ENCODE measurements at places on chromosomes 13 and 19.

- DNase-seq = no peak
Observed at GRCh38 chr19:1633269-1633826, 19.1 kb downstream of the TCF3 start.

GRCh38 chr13:26604784-26605545 is 47.5 kb downstream of the WASF3 start:
- no peak for DNase-seq

- DNase-seq = peak; percentile 13
Observed at GRCh38 chr19:50790922-50791467, 780 bp downstream of the ACP4 start.

DNA sequence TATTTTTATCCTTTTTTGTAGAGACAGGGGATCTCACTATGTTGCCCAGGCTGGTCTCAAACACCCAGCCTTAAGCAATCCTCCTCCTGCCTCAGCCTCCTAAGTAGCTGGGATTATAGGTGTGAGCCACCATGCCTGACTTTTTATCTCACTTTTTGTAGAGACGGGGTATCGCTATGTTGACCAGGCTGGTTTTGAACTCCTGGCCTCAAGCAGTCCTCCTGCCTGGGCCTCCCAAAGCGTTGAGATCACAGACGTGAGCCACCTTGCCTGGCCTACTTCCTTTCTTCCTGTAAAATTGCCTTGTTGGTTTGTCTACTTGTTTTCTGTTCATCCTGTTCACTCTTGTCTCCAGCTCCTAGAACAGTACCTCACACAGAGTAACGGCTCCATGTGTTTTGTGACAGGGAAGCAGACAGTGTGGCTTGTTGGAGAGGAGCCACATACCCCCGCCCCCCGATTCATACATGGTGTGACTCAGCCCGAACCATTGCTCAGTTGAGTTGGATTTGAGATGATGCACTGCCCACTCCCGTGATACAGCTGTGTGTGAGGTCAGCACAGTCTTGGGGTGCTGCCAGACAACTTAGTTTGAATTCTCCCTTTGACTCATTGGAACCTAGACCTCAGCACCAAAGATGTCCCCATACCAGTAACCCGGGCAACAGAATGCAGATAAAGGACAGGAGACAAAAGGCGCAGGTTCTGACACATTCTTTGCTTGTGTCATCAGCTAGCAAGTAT is 34.2 kb downstream of the GPR42 start:
- no peak for DNase-seq

- no peak for DNase-seq
Observed at GRCh38 chr13:59701261-59701660, 462.5 kb downstream of the DIAPH3 start.

- no peak for DNase-seq
Observed at GRCh38 chr19:16778796-16779411, 50.3 kb upstream of the SIN3B start.

DNA sequence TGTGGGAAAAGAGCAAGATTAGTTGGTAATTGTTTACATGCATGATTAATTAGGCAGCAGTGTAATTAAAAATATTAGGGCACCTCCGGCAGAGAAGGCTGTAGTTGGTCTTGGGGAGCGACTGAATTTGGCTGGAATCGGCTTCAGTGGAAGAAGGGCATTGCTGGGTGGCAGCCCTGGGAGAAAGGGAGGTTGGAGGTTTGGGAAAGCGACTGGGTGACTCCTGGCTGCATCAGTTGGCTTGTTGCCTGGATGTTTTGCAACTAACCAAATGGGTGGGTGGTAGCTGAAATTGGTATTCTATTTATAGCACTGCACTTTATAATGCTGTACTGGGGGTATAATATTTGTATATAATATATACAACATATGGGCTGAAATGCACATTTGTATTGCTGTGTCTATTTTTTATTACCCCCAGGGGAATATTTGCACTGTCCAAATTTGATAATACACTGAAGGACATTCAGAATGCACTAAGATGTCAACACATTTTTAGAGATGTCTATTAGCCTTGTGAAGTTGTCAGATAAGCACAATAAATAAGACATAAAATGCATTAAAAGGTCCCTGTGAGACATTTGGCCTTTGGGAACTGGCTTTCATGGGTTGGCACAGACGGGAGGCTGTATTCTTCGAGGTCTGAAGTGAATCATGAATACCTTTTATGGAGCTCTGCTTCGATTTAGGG is 1.7 kb downstream of the B3GLCT start:
- DNase-seq = peak; percentile 35

GRCh38 chr19:30046522-30046921 is 104.5 kb downstream of the URI1 start:
- no peak for DNase-seq

GRCh38 chr13:113506025-113506685 is 15.6 kb upstream of the DCUN1D2 start:
- no peak for DNase-seq

DNA sequence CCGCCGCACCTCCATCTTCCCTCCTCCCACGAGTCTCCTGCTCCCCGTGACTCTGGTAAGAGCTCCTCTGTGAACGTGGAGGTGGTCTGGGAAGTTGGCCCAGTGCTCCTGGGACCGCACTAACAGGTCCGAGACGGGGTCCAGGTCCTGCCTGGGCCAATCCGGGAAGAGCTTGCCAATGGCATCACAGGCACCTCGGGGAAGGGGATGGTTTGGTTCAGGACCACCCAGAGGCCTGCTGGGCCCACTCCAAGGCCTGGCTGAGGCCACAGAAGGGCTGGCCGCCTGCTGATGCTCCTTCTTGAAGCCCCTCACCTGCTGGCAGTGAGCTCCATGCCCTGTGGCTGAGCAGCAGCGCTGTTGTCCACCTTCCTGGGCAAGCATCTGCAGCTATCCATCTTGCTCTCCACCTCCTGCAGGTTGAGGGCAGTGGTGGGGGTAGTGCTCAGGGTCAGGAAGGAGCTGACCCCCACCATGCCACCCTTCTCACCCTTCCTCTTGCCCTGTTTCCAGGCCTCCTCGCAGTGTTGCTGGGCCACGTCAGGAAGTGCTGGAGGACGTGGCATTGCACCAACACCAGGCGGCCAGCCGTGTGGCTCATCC is 41.2 kb upstream of the TPM4 start:
- DNase-seq = no peak

GRCh38 chr19:51959791-51960190 is 26.8 kb downstream of the ZNF350 start:
- no peak for DNase-seq

GRCh38 chr13:27728271-27728670 is 64.0 kb upstream of the GSX1 start:
- DNase-seq = no peak

GRCh38 chr13:33918199-33918932 is 100.4 kb downstream of the RFC3 start:
- DNase-seq = peak; percentile 31

GRCh38 chr13:113953561-113953960 is 20.3 kb downstream of the C13orf46 start:
- DNase-seq = no peak

DNA sequence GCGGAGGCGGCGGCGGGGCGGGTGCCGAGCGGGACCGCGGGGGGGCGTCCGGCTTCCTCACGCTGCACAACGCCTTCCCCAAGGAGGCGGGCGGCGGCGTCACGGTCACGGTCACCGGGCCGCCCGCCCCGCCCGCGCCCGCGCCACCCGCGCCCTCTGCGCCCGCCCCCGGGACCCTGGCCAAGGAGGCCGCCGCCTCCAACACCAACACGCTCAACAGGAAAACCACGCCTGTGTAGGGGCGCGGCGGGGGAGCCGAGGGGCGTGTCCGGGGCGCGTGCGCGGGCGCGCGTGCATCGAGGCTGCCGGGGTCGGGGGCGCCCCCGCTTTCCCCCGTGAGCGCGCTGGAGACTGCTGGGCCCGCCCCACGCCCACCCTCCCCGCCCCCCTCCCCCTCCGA is 8.8 kb upstream of the CACNG6 start:
- DNase-seq = no peak

- DNase-seq = no peak
Observed at GRCh38 chr13:88068316-88068715, 397.1 kb downstream of the SLITRK5 start.

- no peak for DNase-seq
Observed at GRCh38 chr13:26112843-26113242, 61.0 kb upstream of the SHISA2 start.

DNA sequence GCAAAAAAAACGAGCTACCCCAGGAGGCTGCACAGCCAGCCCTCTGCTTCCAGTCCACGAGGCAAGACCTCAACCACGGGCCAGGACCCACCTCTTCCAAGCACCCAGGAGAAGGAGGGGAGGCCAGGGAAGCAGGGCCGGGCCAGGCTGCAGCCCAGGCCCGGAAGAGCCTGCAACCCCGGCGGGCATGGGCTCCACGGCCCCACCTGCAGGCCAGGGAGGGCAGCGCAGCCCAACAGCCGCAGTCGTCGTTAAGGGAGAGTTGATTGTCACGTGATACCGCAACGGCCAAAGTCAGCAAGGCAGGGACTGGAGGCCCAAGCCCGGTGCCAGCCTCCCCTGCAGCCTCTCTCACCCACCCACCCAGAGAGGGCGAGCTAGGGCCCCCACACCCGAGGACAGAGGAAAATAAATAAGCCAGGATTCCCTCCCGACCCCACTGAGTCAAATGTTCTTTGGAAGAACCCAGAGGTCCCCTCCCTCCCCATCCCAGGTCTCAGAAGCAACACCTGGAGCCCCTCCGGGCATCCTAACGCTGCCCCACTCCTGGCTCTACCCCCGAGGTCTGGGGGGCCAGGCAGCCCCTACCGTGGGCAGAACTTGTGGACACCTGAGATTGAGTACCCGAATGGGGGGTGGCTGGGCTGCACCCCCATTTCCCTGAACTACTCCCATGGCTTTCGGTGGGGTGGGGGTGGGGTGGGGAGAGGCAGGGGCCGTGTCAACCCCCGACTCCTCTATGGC is 5.2 kb upstream of the REXO1 start:
- peak; percentile 65 for DNase-seq

DNA sequence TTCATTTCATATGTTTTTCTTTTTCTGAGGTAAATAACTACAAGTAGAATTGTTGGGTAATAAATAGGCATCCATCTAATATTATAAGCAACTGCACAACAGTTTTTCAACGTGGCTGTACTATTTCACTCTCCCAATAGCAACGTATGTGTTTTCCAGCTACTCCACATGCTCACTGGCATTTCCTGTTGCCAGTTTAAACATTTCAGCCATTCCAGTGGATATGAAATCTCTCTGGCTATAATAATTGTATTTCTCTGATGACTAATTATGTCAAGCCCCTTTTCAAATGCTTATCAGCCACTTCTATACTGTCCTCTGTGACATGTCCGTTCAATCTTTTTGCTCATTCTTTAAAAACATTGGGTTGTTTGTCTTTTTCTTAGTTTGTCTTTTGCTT is 26.8 kb upstream of the ALOX5AP start:
- no peak for DNase-seq

- no peak for DNase-seq
Observed at GRCh38 chr13:23399347-23399746, 34.2 kb downstream of the SACS start.

GRCh38 chr13:43664700-43665191 is 122.0 kb downstream of the ENOX1 start:
- no peak for DNase-seq

DNA sequence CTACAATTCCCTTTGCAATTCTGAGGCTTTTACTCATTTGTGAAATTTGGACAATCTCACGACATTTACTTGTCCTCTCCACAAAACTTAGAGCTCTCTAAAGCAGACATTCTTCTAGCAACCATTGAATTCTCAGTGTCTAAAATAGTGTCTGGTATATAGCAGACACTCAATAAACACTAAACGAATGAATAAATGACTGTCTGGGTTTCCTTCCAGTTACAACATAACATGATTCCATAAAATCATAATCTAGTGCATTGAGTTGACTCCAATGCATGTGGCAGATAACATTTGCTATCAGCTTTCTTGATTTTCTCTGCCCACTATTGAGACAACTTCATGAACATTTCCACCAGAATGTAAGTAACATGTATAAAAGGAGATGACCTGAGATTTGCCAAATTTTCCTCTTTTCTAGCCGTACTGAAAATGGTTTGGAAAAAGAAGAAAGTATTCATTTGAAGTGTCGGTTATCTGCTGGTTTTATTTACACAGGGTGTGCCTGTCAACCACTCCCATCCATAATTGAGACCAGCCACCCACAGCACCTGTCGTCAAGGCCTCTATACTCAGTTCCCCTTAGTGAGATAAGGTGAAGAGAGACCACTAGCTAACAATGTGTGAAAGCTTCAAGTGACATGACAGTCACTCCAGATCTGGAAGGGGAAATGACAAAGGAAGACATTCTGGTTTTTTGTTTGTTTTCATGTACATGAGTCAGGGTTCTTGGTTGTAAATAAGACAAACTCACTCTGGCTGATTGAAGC is 4.8 kb upstream of the SERP2 start:
- no peak for DNase-seq

DNA sequence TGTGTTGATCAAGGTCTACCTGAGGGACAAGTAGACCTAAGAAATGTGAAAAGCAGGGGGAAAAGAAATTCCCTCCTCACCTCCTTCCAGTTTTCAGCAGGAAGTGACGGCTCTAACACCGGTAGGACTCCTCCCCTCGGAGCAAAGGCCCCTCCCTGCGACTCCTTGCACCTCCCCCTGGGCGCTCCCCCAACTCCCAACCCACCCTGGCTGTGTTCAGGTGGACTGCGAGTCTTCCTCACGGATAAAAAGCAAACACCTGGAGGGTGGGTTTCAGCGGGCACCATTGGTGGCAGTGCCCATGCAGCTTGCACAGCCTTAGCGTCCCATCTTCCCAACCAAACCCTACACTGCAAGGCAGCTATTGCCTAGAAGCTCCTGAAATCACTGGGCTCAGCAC is 124.5 kb downstream of the COL4A1 start:
- no peak for DNase-seq

- DNase-seq = no peak
Observed at GRCh38 chr19:42553292-42554045, 25.2 kb upstream of the CEACAM1 start.

- no peak for DNase-seq
Observed at GRCh38 chr19:42469311-42470235, 26.8 kb upstream of the CXCL17 start.

GRCh38 chr13:66745307-66745706 is 484.8 kb downstream of the PCDH9 start:
- no peak for DNase-seq

DNA sequence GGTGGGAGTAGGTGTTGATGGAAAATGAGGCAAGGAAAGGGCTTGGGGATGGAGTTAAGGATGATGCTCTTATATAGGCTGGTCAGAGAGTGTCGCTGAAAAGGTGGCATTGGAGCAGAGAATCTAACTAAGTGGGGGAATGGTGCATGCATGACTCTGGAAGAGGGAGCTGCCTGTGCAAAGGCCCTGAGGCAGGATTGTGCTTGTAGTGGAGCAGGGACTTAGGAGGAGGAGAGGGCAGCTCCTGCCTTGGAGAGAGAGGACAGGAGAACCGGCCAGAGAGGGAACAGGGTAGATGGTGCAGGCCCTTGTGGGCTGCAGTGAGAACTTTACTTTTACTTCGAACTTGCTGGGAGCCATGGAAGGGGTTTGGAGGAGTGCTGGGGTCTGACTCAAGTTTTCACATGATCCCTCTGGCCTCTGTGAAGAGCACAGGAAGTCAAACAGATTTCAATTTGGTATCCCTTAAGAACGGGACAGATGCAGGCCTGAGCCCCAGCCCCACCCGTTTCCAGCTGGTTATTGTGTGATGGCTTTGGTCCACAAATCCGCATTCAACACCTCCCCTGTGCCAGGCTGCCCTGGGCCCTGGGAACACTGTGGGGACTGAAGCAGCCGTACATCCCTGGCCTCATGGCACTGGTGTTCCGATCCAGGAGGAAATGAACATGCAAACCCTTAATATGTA is 7.0 kb downstream of the AP2A1 start:
- no peak for DNase-seq

- DNase-seq = no peak
Observed at GRCh38 chr13:88752041-88752440, 1080.9 kb downstream of the SLITRK5 start.

Data from right kidney (tissue), 9 donors.